ENCODE measurements at places on chromosomes 7 and 10.

- no peak for DNase-seq
Observed at GRCh38 chr7:22895140-22895827, 72.6 kb upstream of the TOMM7 start.

- DNase-seq, result no peak
Observed at GRCh38 chr7:95859429-95859828, 87.1 kb downstream of the DYNC1I1 start.

DNA sequence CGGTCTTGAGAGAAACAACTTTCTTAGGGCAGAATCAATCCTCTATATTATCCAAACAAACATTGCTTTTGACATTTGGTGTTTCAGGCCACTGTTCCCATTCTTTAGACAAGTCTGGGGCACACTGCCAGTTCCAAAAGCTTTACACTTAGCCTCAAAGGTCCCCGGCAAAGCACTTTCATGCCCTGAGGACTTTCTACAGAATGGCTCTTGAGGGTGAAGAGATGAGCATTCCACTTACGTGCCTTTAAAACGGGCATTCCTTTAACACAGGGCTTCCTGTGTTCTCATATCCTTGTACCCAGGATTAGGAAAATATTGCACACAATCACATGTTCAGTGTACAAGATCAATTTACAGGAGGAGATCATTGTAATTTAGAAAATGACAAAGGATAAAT lies 13.1 kb upstream of the TMEM213 start:
- DNase-seq, result no peak

DNA sequence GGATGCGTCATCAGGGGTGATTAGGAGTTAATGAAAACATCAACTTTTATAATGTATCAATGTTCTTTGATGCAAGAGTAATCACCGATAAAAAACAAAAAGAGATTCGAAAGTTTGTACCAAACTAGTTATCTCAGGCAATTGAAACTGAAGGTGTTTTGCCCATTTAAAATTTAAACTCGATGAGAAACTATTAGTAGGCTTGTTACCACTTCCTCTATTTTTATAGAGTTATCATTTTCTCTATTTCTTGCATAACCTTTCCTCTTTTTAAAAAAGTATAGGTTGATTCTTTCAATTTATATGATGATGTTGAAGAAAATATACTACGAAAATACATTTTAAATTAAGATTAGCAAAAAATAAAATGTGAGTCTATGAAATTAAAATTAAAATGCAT lies 597.3 kb upstream of the POT1 start:
- no peak for DNase-seq

DNA sequence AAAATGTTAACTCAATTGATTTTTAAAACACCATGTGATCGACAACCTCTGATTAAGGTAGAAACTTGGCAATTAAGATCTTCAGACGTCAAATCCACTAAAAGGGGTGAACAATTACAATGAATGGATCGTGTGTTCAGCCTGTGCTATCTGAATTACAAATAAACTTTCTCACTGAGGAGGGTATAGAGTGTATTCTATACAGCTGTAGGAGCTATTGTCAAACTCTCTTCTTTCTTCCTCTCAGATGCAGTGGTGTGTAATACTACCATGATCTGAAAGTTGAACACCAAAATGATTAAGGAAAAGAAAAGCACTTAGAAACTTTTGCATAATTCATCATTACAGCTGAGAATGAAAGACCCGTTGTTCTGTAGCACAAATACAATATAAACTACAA lies 32.2 kb upstream of the MACC1 start:
- DNase-seq, result no peak

DNA sequence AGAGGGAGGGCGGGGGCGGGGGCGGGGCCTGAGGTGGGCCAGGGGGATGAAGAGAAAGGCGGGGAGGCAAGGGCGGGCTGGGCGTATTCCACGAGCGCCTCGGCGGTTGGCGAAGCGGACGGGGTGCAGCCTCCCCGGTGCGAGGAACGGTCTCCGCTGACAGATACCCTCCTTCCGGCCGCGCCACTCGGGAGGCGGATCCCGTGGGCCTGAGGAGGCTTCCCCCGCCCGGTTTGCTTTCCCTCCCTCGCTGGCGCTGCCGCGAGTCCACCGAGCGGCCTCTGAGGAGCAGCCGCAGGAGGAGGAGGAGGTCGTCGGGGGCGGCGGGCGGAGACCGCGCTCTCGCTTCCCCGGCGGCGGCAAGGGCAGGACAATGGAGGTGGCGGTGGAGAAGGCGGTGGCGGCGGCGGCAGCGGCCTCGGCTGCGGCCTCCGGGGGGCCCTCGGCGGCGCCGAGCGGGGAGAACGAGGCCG lies at the start of gene TRIM24:
TRIM24 (plus strand) TSS at position 84 of the 473 bp plus-strand sequence; CDS start at position 374, 290 bp downstream.
- no peak for DNase-seq

DNA sequence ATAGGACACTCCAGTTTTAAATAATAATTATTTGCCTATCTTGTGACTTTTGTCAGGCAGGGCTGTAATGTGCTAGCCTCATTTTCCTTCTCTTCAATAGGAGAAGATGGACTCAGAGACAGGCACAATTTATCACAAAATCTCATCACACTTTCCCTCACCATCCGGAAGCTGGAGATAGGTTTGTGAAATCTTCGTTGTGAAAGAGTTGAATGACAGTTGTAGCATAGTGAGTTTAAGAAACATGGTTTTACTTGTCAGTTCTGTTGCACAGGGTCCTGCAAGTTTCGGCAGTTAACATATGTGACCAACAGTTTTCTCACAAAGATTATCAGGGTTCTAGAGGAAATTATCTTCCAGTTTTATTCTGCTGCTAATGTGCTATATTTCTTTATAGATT lies 37.7 kb upstream of the MAP3K8 start:
- no peak for DNase-seq

- no peak for DNase-seq
Observed at GRCh38 chr7:44117801-44118429, 5.4 kb downstream of the POLD2 start.

DNA sequence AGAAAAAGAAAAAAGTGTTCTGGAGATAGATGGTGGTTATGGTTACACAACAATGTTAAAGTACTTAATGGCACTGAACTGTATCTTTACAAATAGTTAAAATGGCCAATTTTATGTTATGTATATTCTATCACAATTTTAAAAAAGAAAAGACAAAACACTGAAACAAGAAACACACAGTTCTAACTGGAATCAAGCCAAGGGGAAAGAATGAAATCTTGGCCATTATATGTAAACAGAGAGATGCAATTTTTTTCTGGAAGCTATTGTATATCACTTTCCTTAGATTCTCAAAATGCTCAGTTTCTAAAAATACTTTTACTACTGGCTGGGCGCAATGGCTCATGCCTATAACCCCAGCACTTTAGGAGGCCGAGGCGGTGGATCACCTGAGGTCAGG lies 4.1 kb downstream of the COA1 start:
- no peak for DNase-seq

- DNase-seq, result no peak
Observed at GRCh38 chr10:116281775-116282174, 8.8 kb upstream of the GFRA1 start.

- DNase-seq, result no peak
Observed at GRCh38 chr10:91742229-91742628, 56.0 kb upstream of the TNKS2 start.

DNA sequence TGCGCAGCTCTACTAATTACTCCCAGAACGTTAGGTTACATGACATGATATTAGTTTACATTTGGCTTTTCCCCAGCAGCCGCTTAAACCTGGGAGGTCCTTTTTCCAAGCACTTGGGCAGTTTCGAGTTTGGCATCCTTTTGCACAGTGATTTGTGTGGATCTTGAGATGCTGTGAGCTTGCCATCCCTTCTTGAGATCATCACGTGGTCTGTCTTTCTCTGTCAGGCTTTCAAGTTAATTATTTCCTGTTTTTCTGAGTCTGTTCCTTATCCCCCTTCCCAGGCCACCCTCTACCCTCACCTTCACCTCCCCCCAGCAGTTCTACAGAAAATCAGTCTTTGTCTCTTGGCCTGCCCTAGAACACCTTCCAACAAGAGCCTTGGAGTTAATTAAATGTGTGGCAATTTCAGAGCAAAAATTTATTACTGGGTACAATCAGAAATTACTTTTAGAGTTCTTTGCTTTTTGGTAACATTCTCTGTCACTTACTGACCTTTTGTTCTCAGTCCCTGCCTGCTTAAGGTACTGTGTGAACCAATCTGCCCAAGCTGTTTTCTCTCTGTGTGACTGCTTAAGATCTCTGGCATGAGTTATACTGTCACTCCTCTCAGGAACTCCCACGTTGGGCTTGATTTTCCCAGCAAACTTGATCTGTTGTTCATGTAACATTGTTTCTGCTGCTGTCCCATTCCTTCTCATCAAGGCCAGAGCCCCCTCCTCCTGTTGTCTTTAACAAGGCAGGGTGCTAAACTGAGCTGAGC lies 3.1 kb upstream of the SLF2 start:
- DNase-seq, result no peak

DNA sequence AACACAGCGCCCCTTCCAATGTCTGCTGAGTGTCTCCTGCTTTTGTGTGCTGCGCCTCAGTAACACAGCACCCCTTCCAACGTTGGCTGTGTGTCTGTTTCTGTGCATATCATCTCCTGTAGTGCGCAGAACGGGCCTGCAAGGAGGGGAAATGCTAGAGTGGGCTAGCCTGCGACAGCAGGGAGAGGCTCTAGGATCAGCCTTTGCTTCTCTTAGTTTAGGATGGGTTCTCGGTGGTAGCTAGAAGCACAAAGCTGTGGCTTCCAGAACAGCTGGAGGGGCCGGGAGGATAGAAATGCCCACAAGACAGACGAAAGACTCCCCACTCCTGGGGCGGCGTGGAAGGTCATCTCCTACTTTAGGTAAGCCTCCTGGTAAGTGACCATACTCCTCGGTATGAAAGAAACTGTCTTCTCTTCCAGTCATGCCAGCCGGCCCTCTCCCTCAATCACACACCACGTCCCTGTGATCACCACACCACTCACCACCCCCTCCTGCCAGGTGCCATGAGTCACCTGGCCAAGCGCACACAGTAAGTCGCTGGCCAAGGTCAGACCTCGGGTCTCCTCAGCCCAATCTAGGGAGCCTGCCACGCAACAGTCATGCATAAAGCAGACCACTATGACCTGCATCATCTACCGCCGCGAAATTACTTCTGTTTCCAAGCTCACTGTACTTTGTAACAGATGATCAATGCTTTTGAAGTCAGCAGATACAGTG lies 4.8 kb downstream of the PITRM1 start:
- no peak for DNase-seq

- DNase-seq, result no peak
Observed at GRCh38 chr7:96486681-96487080, 164.8 kb upstream of the SLC25A13 start.

DNA sequence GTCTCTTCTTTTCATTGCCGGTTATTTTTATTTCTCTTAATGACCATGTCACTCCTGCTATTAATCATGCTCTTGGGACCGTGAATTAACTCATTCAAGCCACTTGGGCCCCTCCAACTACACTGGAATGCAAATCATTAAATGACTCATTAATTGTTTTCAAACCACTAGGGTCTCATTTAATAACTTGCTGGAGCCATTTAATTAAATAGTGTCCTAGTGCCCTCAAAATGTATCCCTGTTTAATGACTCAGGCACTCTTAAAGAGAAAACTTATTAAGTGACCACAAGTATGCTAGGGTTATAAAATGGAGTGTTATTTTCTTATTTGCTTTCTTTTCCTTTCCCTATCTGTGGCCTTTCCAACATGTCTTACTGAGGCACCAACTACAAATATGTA lies 73.0 kb downstream of the PLXDC2 start:
- no peak for DNase-seq

All from stimulated activated CD8-positive, alpha-beta memory T cell treated with anti-CD3 and anti-CD28 coated beads, Interleukin-7, amount 100 ng/mL, for 4 hours (primary cell).